ENCODE measurements at places on chromosomes 2 and 18.

DNA sequence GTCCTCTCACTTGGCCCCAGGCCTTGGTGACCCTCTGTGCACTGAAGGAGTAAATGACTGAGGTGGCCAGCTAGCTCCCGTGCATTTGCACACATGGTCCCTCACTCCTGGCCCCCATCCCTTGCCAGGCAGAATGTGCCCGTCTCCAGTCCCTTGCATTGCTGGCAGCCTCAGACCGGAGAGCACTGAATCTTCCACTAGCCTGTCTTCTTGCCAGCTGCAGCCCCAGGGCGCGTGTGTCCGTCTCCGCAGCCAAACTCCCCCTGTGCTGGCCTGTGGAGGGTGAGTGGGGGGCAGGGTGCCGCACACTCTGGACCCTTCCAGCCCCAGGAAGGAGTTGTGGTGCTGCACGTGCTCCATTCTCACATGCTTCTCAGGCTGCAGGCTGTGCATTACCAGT is 35.9 kb downstream of the INPP4A start:
- no peak for DNase-seq

DNA sequence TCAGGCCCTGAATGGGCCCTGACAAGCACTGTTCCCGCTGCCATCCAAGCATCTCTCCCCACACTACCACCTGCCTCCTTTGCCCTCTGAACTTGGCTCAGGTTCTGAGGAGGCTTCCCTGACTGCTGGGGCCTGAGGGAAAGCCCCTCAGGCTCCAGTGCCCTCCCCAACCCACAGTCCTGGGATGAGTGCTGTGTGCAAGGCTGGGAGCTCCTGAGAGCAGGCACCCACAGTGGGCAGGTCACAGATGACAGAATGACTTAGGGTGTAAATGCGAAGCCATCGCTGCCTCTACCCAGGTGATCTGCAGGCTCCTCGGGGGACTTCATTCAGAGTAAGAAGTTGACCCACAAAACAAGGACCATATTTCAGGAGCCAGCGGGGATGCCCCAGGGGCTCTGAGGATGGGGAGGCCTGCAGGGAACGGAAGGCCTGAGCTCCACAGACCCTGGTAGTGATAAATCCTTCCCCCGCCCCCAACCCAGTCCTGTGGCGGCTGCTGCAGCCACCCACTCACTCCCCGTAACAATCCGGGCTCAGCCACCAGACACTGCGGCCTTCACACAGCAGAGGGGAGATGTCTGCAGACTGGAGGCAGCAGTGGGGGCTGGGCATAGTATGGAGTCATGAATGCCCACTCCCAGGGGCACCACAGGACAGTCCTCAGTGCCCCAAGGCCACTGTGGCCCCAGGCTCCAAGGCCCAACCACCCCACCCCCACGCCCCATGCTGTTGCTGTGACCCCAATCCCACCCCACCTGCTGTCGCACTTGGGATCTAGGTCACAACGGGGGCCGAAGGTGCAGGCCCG is 8.9 kb downstream of the BIN1 start:
- DNase-seq, result no peak

GRCh38 chr2:226699321-226699720 is 100.3 kb downstream of the IRS1 start:
- DNase-seq, result no peak

DNA sequence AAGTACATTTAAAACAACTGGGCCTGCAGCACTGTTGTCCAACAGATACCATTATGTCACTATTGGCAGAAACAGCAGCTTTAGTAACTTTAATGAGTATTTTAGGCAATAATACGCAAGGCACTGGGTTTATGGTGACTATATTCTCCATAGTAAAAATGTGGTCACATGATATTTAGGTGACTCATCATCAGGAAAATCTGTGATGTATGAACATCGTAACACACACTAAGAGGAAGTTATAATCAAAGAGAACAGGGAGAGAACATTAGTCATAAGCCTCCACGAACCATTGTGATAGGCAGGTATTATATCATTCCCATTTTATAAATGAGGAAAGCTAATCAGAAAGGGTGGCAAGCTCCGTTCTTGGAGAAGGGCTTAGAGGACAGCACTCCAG is 36.9 kb downstream of the RAPH1 start:
- DNase-seq, result no peak

- DNase-seq, result no peak
Measured at GRCh38 chr18:55141318-55141717, 182.1 kb upstream of the CCDC68 start.

DNA sequence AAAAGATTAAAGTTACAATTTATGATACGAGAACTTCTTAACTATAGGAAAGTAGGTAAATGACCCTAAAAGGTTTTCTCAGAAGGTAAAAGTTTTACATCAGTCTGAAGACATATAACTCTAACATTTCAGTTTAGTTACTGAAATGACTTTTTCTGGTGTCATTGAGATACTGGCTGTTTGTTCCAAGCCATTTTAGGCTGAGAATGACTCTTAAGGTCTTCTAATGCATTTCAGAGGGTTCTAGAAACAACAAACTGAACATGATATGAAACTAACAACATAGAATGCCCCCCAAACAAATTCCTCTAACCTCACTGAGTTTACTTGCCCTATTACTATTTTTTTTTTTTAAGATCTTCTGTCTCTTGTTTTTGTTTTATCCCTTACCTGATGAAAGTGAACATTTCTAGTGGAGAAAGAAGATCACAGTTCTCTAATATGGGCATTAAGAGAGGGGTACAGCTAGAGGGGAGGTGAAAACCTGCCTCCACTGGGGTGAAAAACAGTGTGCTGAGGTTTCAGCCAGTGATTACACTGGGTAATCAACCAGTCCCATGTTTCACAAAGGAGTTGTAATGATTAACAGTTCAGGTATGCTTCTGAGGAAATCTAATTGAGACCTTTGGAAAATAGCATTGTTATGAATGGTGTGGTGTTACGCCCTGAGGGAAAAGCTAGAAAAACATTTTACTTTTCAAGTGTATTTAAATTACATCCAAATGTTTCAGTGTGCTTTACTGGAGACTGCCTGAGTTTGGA is 11.2 kb downstream of the NABP1 start:
- DNase-seq, result no peak

GRCh38 chr2:147467441-147467840 is 377.4 kb upstream of the ACVR2A start:
- DNase-seq, result no peak

- no peak for DNase-seq
Measured at GRCh38 chr2:15253835-15254286, 307.3 kb downstream of the NBAS start.

DNA sequence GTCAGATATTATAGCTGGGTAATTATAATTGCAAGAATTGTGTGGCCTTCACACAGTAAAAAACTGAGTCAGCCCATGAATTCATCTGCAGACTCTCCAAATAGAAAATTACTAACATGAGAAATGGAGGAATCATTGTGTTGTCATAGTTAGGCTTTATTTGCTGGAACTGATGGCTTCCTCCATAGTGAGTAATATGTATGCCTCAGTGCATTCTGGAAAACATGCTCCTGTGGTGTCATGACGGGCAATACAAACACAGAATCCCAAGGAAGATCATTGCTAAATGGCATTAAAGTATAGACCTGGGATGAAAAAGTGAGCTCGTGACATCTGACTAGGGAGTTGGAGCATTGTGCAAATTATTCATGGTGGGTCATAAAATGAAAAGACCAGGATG is 23.6 kb upstream of the NMS start:
- no peak for DNase-seq

DNA sequence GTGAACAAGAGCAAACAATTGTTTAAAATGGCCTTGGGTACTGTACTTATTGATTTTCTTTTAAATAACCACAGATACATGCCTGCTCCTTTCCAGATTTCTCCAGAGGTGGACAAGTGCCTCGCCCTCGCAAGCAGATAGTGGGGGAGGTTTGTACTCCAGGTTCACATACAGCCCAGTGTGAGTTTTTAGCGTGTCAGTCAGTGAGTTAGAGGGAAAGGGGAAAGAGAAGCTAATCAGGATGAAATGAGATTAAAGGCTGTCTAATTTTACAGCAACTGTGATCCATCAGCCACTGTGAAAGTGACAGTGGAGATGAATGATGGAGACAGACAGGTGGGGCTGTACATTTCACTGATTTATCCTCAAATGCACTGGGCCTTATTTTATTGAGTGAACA is 74.7 kb downstream of the KLHL14 start:
- DNase-seq, result no peak

DNA sequence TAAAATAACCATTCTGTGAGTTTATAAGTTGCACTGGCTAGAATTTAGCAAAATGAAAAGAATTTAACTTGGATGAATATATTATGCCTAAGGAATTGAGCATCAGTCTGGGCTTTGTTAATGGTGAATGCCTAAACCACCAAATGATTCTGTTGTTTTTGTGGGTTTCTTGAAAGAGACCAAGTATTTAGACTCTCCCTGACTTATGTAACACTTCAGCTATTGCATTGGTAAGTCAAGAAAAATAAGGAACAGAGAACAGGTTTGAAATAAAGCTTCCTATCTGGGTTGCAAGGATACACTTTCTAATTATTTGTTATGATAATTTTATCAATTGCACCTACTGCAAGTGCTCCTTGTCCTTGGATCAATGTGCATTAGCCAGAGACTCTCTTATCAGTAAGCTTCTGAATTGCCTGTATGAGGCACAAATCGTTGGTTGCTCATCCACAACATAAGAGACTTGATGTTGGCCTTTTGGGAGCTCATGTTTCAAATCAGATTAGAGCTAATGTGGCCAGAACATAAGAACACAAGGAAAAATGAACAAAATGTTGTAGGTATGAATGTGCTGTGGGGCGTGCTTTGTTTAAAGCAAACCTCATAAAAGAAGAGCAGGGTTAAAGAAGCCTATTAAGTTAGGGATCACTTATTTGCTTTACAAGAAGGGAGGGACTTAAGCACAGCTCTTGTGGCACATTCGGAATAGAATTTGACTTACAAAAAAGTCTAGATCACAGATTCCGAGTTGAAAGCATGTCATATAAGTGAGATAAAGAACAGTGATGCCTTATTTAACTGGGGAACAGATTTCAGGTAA is 37.2 kb downstream of the PRKCE start:
- DNase-seq, result no peak

DNA sequence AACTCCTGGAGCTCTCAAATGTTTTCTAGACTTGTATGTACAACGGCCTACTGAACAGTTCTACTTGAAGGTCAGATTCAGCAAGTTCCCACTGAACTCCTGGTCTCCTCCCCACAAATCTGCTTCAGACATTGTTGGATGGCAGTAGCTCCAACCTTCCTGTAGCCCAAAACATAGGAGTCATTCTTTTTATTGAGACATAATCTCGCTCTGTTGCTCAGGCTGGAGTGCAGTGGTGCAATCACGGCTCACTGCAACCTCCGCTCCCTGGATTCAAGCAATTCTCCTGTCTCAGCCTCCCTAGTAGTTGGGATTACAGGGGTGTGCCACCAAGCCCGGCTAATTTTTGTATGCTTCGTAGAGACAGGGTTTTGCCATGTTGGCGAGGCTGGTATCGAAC is 47.3 kb downstream of the QPCT start:
- DNase-seq, result no peak
